Pulmonary artery endothelial cell (primary cell): ENCODE measurements at places on chromosomes 2 and 18.

- DNase-seq: no peak
Observed at GRCh38 chr2:160916300-160916699, 243.9 kb upstream of the TANK start.

- DNase-seq: no peak
Observed at GRCh38 chr18:6279308-6279707, 135.4 kb downstream of the L3MBTL4 start.

GRCh38 chr2:144603334-144603733 lies 83.4 kb upstream of the ZEB2 start:
- DNase-seq: no peak

DNA sequence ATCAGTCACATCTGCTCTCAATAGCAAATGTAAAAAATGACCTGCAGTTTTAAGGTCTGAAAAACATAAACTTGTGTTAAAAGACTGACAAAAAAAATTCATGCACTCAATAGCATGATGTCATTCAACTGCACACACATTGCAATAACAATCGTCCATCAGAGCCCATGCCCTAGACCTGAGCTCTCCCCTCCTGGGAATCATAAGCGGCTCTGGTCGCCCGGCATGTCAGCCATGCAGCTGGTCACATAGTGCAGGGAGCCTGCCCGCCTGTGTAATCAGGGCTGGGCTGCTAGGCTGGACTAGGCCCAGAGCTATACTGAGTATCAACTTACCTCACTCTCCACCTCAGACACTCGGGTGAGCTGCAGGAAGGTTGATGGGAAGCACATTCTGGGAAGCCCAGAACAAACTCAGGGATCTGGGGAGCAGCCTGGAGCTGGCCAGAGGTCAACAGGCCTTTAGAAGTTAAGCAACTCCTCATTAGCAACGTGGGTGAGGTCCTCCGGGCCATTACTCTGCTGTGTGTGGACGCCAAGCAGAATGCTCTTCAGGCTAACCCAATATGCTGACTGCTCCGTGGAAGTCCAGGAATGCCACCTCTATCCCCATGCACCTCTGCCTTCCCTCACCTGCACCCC lies 165.5 kb downstream of the TTC32 start:
- no peak for DNase-seq
